ENCODE measurements at places on chromosomes 11 and 22. TPM values are rescaled to one million over a fixed set of nuclear protein-coding genes. Genes with fewer than 3 reads are reported as not detected.

PARVG gene
- total RNA-seq = 47.9 TPM

RFPL2 gene
- total RNA-seq = 0.10 TPM

TMEM223 gene
- total RNA-seq = 12.4 TPM

COX8A gene
- 446 TPM for total RNA-seq

NNMT gene
- total RNA-seq = not detected

SERHL2 gene
- total RNA-seq = 2.3 TPM

PYGM gene
- 0.95 TPM for total RNA-seq
